ENCODE measurements at places on chromosomes 11 and 22.

GRCh38 chr11:118530683-118531596 is at the start of gene TMEM25:
TMEM25 (plus strand) TSS chr11:118531192; CDS start chr11:118531802, 610 bp downstream.
- DNase-seq: peak; percentile 72

- no peak for DNase-seq
These were observed 189.5 kb downstream of the DDX10 start for GRCh38 chr11:108854346-108854745.

DNA sequence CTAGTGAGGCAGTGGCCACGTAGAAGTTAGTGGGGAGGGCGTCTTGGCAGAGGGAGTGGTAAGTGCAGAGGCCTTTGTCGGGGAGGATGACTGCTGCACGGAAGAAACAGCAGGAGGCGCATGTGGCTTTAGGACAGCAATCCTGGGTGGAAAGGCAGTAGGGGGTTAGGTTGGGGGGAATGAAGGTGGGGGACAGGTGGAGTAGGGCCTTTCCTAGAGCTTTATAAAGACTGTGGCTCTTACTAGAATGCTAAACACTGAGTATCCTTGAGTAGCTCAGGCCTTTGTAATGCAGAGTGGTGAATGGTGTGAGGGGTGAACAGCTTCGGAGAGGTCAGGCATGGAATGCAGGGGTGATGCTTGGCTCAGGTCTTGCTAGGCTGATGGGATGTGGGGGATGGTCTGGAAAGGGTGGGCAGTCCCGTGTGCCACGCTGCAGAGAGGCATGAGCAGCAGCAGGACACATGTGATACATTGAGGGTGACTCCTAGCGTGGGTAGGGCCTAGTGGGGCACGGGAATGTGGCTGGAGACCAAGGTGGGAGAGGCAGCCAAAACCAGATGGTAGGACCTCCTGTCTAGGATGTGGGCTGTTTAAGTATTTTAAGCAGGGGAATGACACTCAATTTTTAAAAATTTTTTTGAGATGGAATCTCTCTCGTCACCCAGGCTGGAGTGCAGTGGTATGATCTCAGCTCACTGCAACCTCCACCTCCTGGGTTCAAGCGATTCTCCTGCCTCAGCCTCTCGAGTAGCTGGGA is 19.2 kb downstream of the AP2A2 start:
- DNase-seq: no peak

DNA sequence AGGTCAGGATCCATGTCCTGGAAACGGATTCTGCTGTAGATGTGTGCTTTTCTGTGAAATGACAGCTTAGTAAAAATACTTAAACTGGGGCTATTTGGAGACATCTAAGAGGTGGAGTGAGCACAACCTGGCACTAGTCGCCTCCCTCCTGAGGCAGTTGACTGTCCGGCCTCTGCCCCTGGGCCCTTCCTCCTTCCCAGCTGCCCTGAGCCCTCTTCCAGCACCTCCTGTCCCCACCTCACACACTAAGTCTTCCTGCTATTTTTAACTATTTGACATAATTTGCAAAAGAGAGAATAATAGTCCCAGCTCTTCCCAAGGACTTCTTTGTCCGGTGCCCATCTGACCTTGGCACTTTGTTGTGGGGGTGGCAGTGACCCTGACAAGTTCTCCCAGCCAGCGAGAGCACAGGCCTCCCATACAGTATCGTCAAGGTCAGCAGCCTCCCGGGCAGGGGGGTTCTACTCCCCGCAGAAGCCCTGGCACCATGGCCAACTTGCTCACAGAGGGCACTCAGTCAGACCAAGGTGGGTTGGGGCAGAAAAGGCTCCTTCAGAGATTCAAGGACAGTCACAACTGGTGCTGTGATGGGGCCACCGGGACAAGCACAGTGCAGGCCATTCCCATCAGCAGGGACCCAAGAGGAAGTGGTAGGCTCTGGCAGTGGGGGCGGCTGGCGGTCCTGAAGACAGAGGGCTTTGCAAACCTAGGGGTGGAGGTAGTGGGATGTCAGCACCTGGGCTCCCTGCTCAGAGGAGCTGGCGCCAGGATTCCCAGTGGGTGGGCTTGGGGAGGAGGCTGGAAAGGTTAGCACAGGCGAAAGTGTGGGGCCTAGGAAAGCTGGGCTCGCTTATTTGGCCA is 5.5 kb upstream of the NEAT1 start:
- no peak for DNase-seq

DNA sequence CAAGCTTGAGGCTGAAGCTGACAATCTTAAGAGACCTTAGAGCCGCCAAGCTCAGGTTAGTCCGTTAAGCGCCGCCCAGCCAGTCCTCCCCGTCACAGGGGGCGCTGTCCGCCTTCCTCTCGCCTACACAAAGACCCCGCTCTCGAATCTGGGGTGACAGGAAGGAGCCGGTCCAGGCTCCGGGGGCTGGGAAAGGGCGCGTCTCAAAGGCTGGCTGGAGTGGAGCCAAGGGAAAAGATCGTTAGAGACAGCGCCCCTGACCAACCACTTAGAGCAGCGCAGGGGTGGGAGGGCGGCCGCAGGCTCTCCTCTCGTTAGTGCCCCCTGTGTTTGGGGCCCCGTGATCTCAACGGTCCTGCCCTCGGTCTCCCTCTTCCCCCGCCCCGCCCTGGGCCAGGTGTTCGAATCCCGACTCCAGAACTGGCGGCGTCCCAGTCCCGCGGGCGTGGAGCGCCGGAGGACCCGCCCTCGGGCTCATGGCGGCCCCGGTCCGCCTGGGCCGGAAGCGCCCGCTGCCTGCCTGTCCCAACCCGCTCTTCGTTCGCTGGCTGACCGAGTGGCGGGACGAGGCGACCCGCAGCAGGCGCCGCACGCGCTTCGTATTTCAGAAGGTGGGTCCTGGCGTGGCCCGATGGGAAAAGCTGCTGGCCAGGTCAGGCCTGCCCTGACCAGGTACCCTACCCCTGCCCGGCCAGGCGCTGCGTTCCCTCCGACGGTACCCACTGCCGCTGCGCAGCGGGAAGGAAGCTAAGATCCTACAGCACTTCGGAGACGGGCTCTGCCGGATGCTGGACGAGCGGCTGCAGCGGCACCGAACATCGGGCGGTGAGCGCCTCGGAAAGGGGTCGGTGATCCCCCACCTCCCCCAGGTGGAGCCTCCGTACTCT is at the start of gene MUS81:
Gene MUS81, plus strand, starts transcription at position 156 of the 887 bp plus-strand sequence. Its CDS starts 321 bp downstream, at position 477.
- peak; percentile 95 for DNase-seq
